Smooth muscle cell of the pulmonary artery (primary cell): ENCODE measurements at places on chromosomes 4 and X. TPM values are rescaled to one million over a fixed set of nuclear protein-coding genes. Genes with fewer than 3 reads are reported as not detected.

Gene MAGEA12
- not detected in 2 replicates for total RNA-seq

Gene FRG2
- total RNA-seq: not detected in 2 replicates

Gene HTR2C
- not detected in 2 replicates for total RNA-seq

Gene ADH7
- not detected in 2 replicates for total RNA-seq

Gene VSIG1
- 0.07 and 0.20 TPM in 2 replicates for total RNA-seq

Gene PNMA6A
- 2.9 and 3.3 TPM in 2 replicates for total RNA-seq

Gene P2RY10
- not detected in 2 replicates for total RNA-seq

Gene FMR1NB
- not detected in 2 replicates for total RNA-seq

Gene PLAC1
- not detected in 2 replicates for total RNA-seq

Gene PGAM4
- not detected in 2 replicates for total RNA-seq

Gene CEP135
- 6.3 and 7.4 TPM in 2 replicates for total RNA-seq

Gene S100P
- total RNA-seq: not detected in 2 replicates

Gene SPINK2
- not detected in 2 replicates for total RNA-seq

Gene PLCXD1
- total RNA-seq: 14.3 and 24.1 TPM in 2 replicates

Gene RRH
- not detected in 2 replicates for total RNA-seq

Gene RAB41
- total RNA-seq: not detected in 2 replicates

Gene NSG1
- total RNA-seq: 0.50 and 0.72 TPM in 2 replicates

Gene PPEF2
- total RNA-seq: 0.03 TPM in 1 of 2 replicates, not detected in the other

Gene IGBP1
- 56.6 and 74.7 TPM in 2 replicates for total RNA-seq

Gene DUSP21
- total RNA-seq: not detected in 2 replicates

Gene TBC1D8B
- total RNA-seq: 24.2 and 32.2 TPM in 2 replicates

Gene MTTP
- 0.33 TPM in 1 of 2 replicates, not detected in the other for total RNA-seq

Gene ANK2
- total RNA-seq: 85.0 and 132 TPM in 2 replicates

Gene NAP1L2
- 1.2 and 1.3 TPM in 2 replicates for total RNA-seq

Gene DCLK2
- total RNA-seq: 6.9 and 14.2 TPM in 2 replicates

Gene SLC38A5
- total RNA-seq: 106 and 110 TPM in 2 replicates

Gene GASK1B
- total RNA-seq: 96.7 and 112 TPM in 2 replicates

Gene ARHGAP36
- total RNA-seq: not detected in 2 replicates

Gene NEUROG2
- not detected in 2 replicates for total RNA-seq

Gene PCDH7
- 61.1 and 257 TPM in 2 replicates for total RNA-seq

Gene TRMT2B
- 13.0 and 14.9 TPM in 2 replicates for total RNA-seq

Gene HDAC8
- total RNA-seq: 25.7 and 31.3 TPM in 2 replicates

Gene CSAG3
- not detected in 2 replicates for total RNA-seq

Gene SOD3
- total RNA-seq: 61.3 and 143 TPM in 2 replicates

Gene PRDM5
- 8.2 and 10.1 TPM in 2 replicates for total RNA-seq

Gene TCEAL7
- 19.9 and 31.7 TPM in 2 replicates for total RNA-seq

Gene AMOT
- total RNA-seq: 2.0 and 2.1 TPM in 2 replicates

Gene STOX2
- 1.1 and 1.2 TPM in 2 replicates for total RNA-seq

Gene NUDT10
- 1.2 TPM in 2 replicates for total RNA-seq

Gene STBD1
- total RNA-seq: 9.8 and 11.1 TPM in 2 replicates

Gene AASDH
- 13.3 and 17.6 TPM in 2 replicates for total RNA-seq

Gene TSC22D3
- total RNA-seq: 22.6 and 40.1 TPM in 2 replicates

Gene PALLD
- total RNA-seq: 175 and 177 TPM in 2 replicates

Gene POLN
- total RNA-seq: 3.9 and 5.1 TPM in 2 replicates

Gene FAM13A
- 19.4 and 43.9 TPM in 2 replicates for total RNA-seq

Gene TNMD
- total RNA-seq: not detected in 2 replicates

Gene FAM9C
- total RNA-seq: 0.07 TPM in 1 of 2 replicates, not detected in the other

Gene SUPT20HL2
- total RNA-seq: not detected in 2 replicates

Gene CASK
- 44.4 and 48.2 TPM in 2 replicates for total RNA-seq

Gene CA5B
- 12.1 TPM in 2 replicates for total RNA-seq

Gene PRICKLE3
- 8.6 and 15.0 TPM in 2 replicates for total RNA-seq

Gene ARX
- total RNA-seq: not detected in 2 replicates

Gene DMD
- total RNA-seq: 25.6 and 33.7 TPM in 2 replicates

Gene FAM47A
- total RNA-seq: not detected in 2 replicates
